DMS 273 treated with DMSO at 0.1 percent for 48 hours (cell line): ENCODE measurements at places on chromosomes 3 and 15.

GRCh38 chr3:140467104-140467577, 210.7 kb upstream of the TRIM42 start:
- DNase-seq = no peak

- peak; percentile 53 for DNase-seq
Measured at GRCh38 chr15:74245342-74245931, 9.3 kb downstream of the CCDC33 start.

DNA sequence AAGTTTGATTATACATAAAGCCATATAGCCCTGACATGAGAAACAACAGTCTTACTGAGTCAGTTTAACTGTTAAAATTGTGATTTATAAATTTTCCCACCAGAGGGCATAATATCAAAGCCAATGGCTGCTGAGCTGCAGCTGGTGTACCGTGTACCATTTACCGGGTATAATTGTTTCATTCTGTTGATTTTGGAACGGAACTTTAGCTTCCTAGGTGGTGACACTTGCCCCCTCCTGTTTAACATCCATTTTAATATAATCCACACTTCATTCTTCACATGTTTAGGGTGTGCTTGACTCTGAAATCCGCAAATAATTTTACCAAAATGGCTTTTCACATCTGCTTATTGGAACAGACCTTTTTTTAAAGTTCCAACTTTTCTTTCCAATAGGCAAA, 72.8 kb downstream of the SLC9A9 start:
- DNase-seq = no peak

- no peak for DNase-seq
Measured at GRCh38 chr3:37852097-37852496, 9.6 kb upstream of the CTDSPL start.

DNA sequence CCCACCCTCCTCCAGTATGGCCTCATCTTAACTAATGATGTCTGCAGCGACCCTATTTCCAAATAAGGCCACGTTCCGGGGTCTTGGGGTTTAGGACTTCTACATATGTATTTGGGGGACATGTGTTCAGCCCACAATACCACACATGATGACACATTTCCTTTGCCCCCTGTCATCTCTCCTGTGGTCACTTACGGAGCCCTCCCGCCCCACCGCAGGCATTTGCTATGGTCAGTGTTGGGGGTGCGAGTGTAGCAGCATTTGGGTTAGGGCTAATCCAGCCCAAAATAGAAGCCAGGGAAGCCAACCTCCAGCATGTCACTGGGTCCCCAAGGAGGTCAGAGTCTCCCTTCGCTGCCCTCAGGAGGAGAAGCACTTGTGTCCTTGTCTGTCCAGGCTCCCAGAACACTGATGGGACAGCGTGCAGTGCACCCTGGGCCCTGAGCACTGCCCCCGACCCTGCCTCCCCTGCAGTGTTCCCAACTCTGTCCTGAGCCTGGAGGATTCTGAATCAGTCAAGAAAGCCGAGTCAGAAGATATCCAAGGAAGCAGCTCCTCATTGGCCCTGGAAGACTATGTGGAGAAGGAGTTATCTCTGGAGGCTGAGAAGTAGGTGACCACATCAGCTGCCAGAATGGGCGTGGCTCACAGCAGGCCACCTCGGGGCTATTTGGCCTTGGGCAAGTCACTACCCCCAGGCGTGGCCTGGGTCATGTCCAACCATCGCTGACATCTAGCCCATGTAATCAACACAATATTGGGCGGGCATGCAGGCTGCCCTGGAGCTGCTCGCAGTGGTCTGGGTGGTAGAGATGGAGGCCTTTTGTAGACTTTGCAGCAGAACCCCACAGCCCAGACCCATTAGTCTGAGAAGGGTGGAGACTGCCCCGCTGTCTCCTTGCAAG, 46.9 kb upstream of the FGD5 start:
- no peak for DNase-seq

GRCh38 chr15:41904541-41905005, 10.7 kb upstream of the SPTBN5 start:
- DNase-seq = no peak

DNA sequence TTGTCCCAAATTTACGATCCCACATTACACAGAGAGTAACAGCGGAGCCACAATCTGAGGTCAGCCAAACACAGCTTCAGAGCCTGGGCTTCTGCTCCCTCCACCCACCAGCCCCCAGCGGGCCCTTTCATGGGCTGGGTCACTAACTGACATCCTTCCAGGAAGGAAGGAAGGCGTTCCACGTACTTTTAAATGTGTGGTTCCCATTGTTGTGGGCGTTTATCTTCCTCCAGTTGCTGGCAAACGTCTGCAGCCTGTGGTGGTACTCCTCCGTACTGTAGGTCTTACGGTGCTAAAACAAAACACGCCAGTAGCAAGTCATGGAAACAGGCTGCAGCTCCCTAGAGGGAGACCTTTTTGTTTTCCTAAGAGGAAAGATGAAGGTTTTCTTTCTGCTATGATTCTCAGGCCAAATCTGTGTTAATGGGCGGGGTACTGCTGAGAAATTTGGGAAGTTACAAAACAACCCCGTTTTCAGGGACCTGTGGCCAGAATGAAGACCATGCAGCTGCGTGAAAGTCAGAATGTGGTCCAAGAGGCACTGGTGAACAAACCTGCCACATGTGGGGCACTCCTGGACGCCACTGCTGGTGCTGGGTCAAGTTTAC, 7.6 kb downstream of the CTSH start:
- DNase-seq = no peak

GRCh38 chr3:81439108-81439507, 322.3 kb downstream of the GBE1 start:
- no peak for DNase-seq

GRCh38 chr3:100407977-100408532, 6.7 kb downstream of the LNP1 start:
- DNase-seq = no peak

GRCh38 chr15:63238796-63239195, 38.6 kb upstream of the APH1B start:
- DNase-seq = no peak

GRCh38 chr15:86125775-86126174, 46.1 kb downstream of the AGBL1 start:
- DNase-seq = no peak

- no peak for DNase-seq
Measured at GRCh38 chr3:174792864-174793263, 66.3 kb upstream of the NAALADL2 start.

DNA sequence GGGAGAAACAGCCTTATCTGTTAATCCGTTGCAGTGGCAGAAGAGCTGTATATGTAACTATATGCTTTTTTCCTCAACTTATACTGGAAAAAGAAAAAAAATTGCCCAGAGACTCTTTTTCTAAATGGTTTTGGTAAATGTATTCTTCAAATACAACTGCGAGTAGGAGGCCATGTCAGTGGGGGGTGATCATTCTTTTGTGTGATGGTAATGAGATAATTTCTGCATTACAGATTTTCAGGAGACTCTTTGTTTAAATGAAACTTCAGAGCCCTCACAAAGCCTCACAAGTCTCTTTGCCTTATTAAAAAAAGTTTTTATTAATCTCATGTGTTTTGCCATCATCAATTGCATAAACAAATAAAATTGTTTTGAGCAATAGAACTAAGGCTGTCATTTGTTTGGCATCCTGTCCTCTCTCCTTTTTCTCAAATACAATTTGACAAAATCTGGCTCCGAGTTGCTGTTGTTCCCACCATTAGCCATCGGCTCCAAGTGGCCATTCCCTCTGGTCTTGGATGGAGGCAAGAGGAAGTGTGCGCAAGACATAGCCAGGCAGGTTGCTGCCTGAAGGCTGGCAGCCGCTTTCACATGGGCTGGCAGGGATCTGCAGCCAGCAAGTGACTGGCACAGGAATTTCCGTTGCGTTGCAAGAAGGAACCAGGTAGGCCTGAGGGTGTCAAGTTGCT, 116.7 kb downstream of the FNDC3B start:
- no peak for DNase-seq

DNA sequence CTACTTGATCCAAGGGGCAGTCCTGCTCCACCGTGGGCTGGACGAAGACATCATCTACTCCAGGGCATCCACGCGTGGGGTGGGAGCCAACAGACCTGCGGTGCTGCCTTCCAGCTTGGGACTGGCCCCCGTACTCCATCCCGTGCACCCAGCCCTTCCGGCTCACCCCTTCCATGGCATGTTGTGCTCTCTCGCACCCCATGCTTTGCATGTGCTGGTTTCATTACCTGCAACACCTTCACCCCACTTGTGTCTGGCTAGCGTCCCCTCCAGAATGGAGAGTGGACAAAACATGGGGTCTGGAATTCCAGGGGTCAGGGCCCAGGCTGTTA, 30.2 kb downstream of the SEMA7A start:
- DNase-seq = no peak

DNA sequence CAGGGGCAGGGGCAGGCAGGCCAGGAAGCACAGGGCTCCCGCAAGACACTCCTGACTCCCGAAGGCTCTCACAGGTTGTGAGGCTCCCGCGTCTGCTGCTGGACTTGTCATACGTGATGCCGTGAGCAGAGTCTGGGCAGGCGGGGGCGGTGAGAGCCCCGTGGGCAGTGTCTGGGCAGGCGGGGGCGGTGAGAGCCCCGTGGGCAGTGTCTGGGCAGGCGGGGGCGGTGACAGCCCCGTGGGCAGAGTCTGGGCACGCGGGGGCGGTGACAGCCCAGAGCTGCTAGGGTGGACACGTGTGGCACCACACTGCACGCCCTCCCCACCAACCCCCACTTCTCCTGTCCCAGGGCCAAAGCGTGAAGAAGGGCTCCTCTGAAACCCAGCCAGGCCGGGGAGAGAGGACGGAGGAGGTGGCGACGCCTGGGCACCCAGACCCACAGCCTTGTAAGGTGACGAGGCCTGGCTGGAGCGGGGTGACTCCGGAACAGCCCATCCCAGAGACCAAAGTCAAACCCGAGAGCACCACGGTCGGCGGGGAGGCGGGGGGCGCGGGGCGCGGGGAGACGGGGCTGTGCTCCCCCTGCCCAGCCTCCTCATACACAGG, 35.0 kb downstream of the TNK2 start:
- no peak for DNase-seq

GRCh38 chr3:197268294-197268693, 30.1 kb downstream of the DLG1 start:
- DNase-seq = no peak

GRCh38 chr3:132661101-132661500, 972 bp downstream of the UBA5 start:
- no peak for DNase-seq

DNA sequence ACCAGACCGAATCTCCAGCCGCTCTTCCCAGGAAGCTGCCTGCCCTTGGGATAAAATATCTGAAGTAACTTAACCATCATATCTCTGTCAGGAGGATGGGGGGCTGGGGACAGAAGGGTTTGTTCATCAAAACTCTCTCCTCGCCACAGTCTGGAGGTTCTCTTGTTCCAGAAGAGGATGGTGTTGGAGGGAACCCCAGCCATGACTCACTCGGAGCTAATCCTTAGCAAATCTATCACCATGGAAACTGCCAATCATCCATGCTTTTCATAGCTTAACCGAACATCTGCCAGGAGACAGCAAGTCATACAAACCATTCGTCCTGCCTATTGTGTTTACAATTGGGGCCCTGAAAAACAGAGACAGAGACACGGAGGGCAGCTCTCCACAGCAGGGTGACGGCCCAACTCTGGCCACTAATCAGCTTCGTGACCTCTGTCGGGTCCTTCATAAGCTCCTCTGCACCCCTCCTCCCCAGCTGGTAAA, 73.8 kb upstream of the HEG1 start:
- DNase-seq = peak; percentile 78

DNA sequence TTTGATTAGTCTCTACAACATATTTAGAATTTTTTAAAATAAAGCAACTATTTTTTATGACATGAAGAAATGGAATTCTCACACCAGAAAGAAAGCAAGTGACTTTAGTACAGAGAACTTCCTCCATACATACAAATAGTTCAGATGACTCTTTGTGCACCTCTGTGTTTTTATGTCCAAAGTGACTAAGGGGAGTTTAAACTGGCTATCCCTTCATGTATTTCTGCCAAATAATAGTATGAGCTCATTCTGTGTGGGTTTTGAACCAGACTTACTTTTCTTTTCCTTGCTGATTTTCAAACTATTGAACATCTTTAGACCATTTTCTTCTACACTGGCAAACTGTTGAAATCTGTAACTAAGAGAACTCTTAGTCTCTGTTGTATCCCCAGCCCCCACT, 196.3 kb downstream of the EPHA3 start:
- no peak for DNase-seq

- no peak for DNase-seq
Measured at GRCh38 chr15:57485869-57486268, 105.8 kb upstream of the MYZAP start.

GRCh38 chr3:14430706-14431451, 28.5 kb downstream of the SLC6A6 start:
- no peak for DNase-seq

GRCh38 chr3:104961851-104962250, 404.9 kb upstream of the ALCAM start:
- no peak for DNase-seq

- no peak for DNase-seq
Measured at GRCh38 chr15:29064290-29064689, 178.5 kb downstream of the APBA2 start.

- no peak for DNase-seq
Measured at GRCh38 chr3:47605652-47606051, 27.0 kb upstream of the CSPG5 start.

DNA sequence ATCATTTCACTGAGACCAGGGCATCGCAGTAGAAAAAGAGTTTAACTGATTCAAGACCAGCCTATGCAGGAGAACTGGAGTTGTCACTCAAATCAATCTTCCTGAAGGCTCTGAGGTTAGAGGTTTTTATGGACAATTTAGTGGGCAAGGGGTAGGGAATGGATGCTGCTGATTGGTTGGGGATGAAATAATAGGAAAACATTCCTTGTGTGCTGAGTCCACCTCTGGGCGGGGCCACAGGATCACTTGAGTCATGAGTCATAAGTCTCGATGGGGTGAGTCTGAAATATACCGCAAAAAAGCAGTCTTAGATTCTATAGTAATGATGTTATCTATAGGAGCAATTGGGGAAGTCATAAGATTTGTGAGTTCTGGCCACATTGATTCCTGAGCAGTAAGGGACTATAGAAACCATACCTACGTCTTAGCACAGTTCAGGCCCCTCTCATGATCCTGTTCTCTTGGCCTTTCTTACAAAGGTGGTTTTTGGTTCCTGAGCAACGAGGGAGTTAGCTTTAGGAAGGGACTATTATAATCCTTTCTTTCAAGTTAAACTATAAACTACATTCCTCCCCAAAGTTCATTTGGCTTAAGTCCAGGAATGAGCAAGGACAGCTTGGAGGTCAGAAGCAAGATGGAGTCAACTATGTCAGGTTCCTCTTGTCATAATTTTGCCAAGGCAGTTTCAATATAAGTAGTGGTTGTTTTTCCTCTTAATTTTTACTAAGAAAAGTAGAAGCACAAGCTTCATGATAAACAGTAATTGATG, 2.7 kb upstream of the OPA1 start:
- no peak for DNase-seq
